Ascending aorta (tissue), 2 donors: ENCODE measurements at places on chromosomes 4 and X.

DNA sequence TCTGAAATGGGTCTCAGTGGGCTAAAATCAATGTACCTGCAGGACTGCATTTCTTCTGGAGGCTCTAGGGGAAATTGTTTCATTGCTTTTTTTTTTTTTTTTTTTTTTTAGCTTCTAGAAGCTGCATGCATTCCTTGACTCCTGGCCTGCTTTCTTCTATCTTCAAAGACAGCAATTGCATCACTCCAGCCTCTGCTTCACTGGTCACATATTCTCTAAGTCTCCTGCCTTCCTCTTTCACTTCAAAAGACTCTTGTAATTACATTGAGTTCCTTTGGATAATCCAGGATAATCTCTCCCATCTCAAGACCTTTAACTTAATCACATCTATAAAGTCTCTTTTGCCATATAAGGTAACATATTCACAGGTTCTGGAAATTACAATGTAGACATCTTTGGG is 11.3 kb upstream of the PCYT1B start:
- DNase-seq = no peak

- no peak for DNase-seq
Observed at GRCh38 chrX:49247916-49248811, 12.9 kb downstream of the CCDC22 start.

DNA sequence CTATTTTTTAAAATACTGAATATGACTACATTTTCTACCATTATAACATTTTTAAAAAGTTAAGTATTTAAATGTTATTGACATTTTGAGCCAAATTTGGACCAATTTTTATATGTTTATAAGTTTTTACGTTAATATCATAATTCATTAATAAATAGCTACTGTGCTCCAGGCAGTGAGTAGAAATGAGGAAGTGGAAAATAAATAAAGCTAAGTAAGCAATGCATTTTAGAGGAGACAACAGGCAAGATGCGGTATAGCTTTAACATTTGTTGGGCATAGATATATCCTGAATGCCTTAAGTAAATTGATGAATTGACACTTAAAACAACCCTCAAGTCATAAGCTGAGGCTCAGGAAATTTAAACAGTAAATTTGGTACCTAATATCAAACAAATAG is 474.8 kb downstream of the PCDH10 start:
- no peak for DNase-seq

- DNase-seq = no peak
Observed at GRCh38 chrX:19810006-19810774, 77.2 kb downstream of the SH3KBP1 start.
